ENCODE measurements at places on chromosomes 11 and 22.

DNA sequence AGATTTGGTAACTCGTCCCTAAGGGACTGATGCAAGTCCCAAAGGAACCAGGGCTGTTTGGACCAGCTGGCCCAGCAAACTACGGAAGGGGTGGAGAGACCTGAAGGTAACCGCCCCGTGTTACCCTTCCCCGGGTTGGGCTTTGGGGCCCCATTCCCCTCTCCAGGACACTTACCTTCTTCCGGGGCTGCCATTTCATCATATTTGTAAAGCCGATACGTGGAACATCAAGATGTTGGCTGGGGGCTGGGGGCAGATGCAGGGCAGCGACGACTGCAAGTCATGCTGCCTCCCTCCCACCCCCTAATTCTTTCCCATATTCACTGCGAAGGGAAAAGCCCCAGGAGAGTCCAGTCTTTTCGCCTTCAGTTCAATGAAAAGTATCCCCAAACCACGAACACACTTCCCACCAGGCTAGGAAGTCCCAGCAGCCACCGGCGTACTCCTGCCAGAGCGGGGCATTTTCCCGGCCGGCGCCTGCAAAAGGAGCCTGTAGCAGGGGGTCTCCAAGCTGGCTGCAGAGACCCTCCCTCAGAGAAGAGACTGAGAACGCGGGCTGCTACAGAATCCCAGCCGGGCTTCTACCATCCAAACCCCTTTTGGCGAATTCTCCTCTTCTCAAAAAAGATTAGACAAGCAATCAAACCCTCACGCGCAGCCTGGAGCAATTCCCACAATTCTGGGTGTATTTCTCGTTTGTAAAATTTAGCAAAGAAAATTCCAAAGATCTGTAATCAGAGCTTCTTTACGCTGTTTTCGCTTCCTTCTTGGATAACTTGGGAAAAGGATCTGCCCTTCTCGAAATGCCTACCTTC lies 236.7 kb downstream of the TTC28 start:
- no peak for DNase-seq
- H3K4me3 ChIP-seq = peak overlapping the region; percentile 83
- H3K36me3 ChIP-seq = no peaks in the 10 kb centered on the region
- H3K27ac ChIP-seq = peak overlapping the region; percentile 87
- H3K4me1 ChIP-seq = peaks cover 31% of the 10 kb centered on the region
- H3K27me3 ChIP-seq = no peaks in the 10 kb centered on the region

DNA sequence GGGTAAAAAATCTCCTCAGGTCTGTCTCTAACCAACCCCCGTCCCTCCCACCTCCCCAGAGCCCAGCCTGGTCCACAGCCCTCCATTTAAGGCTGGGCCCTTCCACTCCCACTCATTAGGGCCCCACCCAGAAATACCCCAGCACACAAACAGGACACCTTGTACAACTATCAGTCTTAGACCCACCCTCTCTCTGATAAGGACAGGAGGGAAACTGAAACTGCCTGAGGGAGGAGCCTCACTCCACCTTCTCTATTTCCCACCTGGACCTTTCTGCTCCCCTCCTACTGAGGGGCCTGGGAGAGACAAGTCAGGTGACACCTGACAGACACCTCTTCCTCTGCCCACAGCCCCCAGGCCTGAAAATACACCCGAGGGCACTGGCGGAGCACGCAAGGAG lies 90.2 kb downstream of the PLEKHA7 start:
- no peak overlapping the region for H3K27ac ChIP-seq
- DNase-seq = no peak
- H3K4me3 ChIP-seq = no peak overlapping the region
- no peaks in the 10 kb centered on the region for H3K36me3 ChIP-seq
- no peaks in the 10 kb centered on the region for H3K27me3 ChIP-seq
- H3K4me1 ChIP-seq = no peaks in the 10 kb centered on the region

GRCh38 chr11:20536784-20537183 lies 62.6 kb upstream of the SLC6A5 start:
- no peaks in the 10 kb centered on the region for H3K4me1 ChIP-seq
- no peak for DNase-seq
- no peak overlapping the region for H3K27ac ChIP-seq
- H3K36me3 ChIP-seq = no peaks in the 10 kb centered on the region

DNA sequence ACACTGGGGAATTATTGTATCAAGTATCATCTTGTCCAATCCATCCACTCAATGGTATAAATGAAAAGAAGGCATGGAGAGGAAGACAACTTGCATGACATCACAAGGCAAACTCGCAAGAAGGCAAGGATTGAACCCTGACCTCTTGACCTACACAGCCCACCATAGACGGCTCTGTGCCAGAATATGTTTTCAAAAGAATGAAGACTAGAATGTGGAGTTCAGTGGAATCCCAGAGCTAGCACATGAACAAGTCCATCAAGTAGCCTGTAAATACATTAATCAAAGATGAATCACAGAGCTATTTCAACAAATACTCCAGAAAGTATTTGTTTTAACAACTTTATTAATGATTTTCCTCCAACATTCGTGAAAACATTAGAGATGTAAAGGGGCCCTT lies 189.7 kb downstream of the GUCY1A2 start:
- no peaks in the 10 kb centered on the region for H3K4me1 ChIP-seq
- DNase-seq = no peak
- no peaks in the 10 kb centered on the region for H3K27me3 ChIP-seq
- H3K36me3 ChIP-seq = no peaks in the 10 kb centered on the region
- H3K27ac ChIP-seq = no peak overlapping the region

DNA sequence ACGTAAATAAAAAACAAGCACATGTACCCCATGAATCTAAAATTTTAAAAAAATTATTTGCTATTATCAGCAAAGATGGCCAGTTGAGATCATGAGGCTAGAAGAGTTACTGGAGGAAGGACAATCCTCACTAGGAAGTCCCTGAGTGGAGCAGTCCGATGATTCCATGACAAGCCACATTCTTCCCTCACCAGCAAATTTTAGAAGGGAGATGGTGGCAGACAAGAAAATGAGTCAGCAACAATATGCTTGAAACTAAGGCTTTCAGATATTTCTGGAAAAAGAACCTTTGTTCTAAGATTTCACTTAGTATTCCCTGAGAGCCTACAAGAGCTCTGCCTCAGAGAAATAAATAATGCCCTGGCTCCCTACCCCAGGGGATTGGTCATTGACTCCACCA lies 34.9 kb downstream of the P4HA3 start:
- no peak overlapping the region for H3K4me3 ChIP-seq
- H3K4me1 ChIP-seq = peaks cover 2% of the 10 kb centered on the region
- no peak for DNase-seq
- no peaks in the 10 kb centered on the region for H3K36me3 ChIP-seq

GRCh38 chr22:42086051-42086450 lies 4.5 kb downstream of the NDUFA6 start:
- H3K4me1 ChIP-seq = peaks cover 20% of the 10 kb centered on the region
- no peak overlapping the region for H3K4me3 ChIP-seq
- H3K27ac ChIP-seq = no peak overlapping the region
- H3K36me3 ChIP-seq = peaks cover 48% of the 10 kb centered on the region

DNA sequence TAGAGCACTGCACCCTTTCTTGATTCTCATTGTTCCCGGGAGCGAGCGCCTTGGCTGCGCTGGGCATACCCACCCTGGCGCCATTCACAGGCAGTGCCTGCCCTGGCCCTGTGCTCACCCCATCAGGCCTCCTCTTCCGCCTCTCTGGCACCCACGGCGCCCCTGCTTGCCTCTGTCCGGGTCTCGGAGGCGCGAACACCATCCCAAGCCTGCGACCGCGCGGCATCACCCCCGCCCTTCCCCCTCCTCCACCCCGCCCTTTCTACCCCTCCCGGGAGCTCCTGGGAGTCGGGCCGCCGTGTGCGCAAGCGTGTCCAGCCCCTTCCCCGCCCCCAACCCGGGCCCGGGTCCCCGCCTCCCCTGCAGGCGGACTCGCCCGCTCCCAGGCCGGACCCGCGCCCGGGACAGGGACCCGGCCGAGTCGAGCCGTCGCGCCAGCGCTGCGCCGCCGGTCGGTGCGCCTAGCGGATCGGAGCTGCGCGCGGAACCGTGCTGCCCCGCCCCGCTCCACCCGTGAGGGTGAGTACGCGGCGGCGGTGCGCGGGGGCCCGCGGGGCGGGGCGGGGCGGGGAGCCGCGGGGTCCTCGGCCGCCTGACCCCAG lies at the start of gene ST3GAL4:
Gene ST3GAL4, plus strand, starts transcription at position 363 of the 602 bp plus-strand sequence. CDS start 50,470 bp downstream, outside the sequence.
- peak within 1 kb of the TSS; percentile 84 for H3K4me3 ChIP-seq
- H3K4me1 ChIP-seq = peaks cover 53% of the 10 kb centered on the region
- H3K27ac ChIP-seq = peak within 1 kb of the TSS; percentile 86
- H3K27me3 ChIP-seq = no peaks in the 10 kb centered on the region
- no peaks in the 10 kb centered on the region for H3K36me3 ChIP-seq
- DNase-seq = no peak

DNA sequence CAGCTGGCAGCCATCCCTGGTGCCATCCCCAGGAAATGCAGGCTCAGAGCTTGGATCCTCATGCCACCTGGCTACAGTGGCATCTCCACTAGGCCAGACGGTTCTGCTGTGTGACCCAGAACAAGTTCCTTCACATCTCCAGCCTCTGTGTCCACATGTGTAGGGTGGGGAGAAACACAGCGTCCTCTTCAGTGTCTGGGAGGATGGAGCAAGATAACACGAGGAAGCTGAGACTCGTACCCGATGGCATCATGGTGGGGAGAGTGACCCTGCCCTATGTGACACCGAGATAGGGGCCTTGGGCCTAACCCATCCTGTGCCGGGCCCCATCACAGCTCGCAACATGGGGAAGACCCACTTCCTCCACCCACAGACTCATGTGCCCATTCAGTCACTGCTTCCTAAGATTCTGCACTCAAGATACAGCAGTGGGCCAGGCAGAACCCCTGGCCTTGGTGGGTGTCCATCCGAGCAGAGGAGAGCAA lies 78.5 kb downstream of the MORC2 start:
- H3K27me3 ChIP-seq = no peaks in the 10 kb centered on the region
- no peaks in the 10 kb centered on the region for H3K4me1 ChIP-seq
- DNase-seq = no peak
- no peak overlapping the region for H3K27ac ChIP-seq
- H3K36me3 ChIP-seq = peaks cover 4% of the 10 kb centered on the region
- no peak overlapping the region for H3K4me3 ChIP-seq

- H3K27me3 ChIP-seq = no peaks in the 10 kb centered on the region
- peak overlapping the region; percentile 80 for H3K4me3 ChIP-seq
- peak overlapping the region; percentile 98 for H3K27ac ChIP-seq
- H3K4me1 ChIP-seq = peaks cover 12% of the 10 kb centered on the region
These were observed 3.3 kb upstream of the BCL9L start for GRCh38 chr11:118928870-118929500.

GRCh38 chr11:108220721-108221336 lies 1.6 kb downstream of the NPAT start:
- H3K27me3 ChIP-seq = no peaks in the 10 kb centered on the region
- no peak overlapping the region for H3K27ac ChIP-seq
- peaks cover 13% of the 10 kb centered on the region for H3K4me1 ChIP-seq
- no peak for DNase-seq

GRCh38 chr11:22787551-22788162 lies 41.9 kb downstream of the SVIP start:
- no peak overlapping the region for H3K4me3 ChIP-seq
- no peaks in the 10 kb centered on the region for H3K27me3 ChIP-seq
- no peaks in the 10 kb centered on the region for H3K36me3 ChIP-seq
- no peaks in the 10 kb centered on the region for H3K4me1 ChIP-seq

- H3K27me3 ChIP-seq = no peaks in the 10 kb centered on the region
- no peaks in the 10 kb centered on the region for H3K4me1 ChIP-seq
These were observed 1.5 kb downstream of the ZNRF3 start for GRCh38 chr22:28884747-28885350.

DNA sequence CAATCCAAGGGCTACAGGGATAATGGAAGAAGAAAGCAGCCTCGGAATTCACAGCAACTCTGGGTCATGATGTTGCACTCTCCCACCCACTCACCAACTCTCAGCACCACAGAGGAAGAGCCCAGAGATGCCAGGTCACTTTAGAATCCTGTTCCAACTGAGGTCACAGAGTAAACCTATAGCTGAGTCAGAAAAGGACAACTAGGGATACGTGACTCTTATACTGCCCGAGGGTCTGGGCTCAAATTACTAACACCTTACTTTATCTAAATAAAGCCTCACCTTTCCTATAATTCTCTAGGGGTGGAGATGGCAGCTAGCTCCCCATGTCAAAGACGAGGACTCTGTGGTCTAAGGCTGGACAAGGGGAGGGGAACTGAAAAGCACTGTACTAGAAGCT lies 24.6 kb downstream of the IL18BP start:
- H3K36me3 ChIP-seq = peaks cover 69% of the 10 kb centered on the region
- H3K4me1 ChIP-seq = peaks cover 21% of the 10 kb centered on the region
- no peak for DNase-seq
- H3K27ac ChIP-seq = no peak overlapping the region
- no peak overlapping the region for H3K4me3 ChIP-seq
- no peaks in the 10 kb centered on the region for H3K27me3 ChIP-seq

GRCh38 chr11:9092853-9093778 lies 1.7 kb upstream of the SCUBE2 start:
- no peaks in the 10 kb centered on the region for H3K27me3 ChIP-seq
- H3K4me3 ChIP-seq = no peak overlapping the region
- H3K27ac ChIP-seq = no peak overlapping the region
- H3K4me1 ChIP-seq = no peaks in the 10 kb centered on the region
- DNase-seq = no peak
- H3K36me3 ChIP-seq = no peaks in the 10 kb centered on the region

DNA sequence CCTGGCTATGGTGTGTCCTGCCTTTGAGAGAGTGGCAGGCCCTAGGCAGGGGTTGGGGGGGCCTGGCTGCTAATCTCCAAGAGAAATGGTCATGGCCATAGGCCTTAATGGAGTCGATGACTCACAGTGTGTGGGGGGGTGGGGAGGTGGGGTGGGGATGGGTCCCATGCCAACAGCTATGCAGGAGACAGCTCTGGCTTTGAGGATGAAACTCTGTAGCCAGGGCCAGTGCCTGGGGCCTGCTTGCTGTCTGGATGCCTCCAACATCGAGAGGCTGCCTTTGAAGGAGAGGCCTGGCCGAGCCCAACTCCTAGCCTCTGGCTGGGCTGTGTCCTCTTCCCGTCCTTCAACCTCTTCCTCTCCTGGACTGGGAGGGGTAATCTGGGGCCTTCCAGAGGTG lies 23.9 kb upstream of the TSPAN18 start:
- DNase-seq = no peak
- no peak overlapping the region for H3K27ac ChIP-seq
- H3K36me3 ChIP-seq = no peaks in the 10 kb centered on the region
- H3K4me3 ChIP-seq = no peak overlapping the region

- H3K27me3 ChIP-seq = no peaks in the 10 kb centered on the region
- no peak overlapping the region for H3K27ac ChIP-seq
- no peak for DNase-seq
- H3K4me1 ChIP-seq = peaks cover 20% of the 10 kb centered on the region
- H3K36me3 ChIP-seq = peaks cover 29% of the 10 kb centered on the region
These were observed 1.3 kb downstream of the DDB1 start for GRCh38 chr11:61331651-61332050.
